BJ (cell line): ENCODE measurements at places on chromosomes 13 and 19.

DNA sequence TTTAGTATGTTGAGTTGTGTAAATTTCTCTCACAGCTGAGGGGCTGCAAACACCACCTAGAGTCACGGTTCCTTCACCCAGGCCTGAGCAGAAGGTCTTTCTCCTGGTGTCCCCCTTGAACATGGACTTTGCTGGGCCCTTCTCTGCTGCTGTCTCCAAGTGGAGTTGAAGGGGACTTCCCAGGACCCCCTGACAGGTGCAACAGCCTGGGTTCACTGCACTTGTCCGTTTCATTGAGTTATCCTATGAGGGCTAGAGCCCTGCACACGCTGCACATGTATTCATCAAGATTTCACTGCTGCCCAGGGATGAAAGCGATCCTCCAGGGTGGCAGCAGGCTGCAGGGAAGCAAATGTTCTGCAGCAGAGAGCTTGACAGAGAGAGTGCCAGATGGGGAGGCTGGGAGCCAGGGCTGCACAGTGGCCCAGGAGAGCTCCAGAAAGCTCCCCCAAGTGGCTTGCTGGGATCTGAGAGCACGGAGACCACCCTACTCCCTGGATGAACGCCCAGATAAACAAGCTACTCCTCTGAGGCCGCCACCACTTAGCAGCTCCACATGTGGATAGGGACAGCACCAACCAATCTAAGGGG lies 10.3 kb downstream of the TMEM272 start:
- DNase-seq = no peak

GRCh38 chr19:35545001-35545854 lies at the start of gene TMEM147:
TSS of gene TMEM147 (plus strand) at chr19:35545626. CDS start at chr19:35545740, 114 bp downstream.
- peak; percentile 30 for DNase-seq

DNA sequence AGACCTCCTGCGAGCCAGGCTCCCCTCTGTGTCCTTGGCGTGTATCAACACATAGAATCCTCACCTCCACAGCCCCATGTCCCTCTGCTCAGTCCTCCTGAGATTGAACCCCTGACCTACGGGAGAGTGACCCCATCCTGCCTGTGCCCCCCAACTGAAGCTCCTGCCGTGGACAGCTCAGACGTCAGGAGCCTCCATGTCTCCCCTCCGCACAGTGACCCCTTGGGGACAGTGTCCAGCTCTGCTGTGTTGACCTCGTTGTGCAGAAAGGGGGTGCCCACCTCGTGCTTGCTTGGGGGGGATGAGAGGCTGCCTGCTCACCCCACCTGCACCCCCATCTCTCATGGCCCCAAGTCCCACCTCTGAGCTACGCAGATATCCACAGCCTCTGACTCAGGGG lies 490 bp upstream of the SIGLEC9 start:
- DNase-seq = no peak

DNA sequence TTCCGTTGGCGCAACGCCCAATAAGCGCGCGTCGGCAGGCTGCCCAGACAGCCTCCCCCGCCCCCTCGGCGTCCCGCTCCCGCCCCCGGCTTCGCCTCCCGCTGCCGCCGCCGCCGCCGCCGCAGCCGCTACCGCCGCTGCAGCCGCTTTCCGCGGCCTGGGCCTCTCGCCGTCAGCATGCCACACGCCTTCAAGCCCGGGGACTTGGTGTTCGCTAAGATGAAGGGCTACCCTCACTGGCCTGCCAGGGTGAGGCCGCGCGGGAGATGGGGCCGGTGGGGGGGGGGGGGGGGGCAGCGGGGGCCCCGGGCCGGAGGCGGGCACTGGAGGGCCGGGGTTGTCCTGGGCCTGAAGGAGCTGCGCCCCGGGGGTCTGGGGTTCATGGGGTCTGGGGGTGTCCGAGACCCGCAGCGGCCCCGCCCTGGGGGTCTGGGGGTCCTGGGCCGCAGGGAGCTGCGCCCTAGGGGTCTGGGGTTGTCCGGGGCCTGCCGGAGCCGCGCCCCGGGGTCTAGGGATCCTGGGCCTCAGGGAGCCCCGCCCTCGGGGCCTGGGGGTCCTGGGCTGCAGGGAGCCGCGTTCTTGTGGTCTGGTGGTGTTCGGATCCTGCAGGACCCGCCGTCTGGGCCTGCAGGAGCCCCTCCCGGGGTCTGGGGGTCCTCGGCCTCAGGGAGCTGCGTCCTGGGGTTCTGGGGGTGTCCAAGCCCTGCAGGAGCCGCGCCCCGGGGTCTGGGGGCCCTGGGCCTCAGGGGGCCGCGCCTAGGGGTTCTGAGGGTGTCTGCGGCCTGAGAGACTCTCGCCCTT lies at the start of gene HDGFL2:
Gene HDGFL2, plus strand, starts transcription at position 124 of the 801 bp plus-strand sequence. Its CDS starts 54 bp downstream, at position 178.
- no peak for DNase-seq

- no peak for DNase-seq
Measured at GRCh38 chr19:416416-416815, 7.5 kb upstream of the C2CD4C start.

DNA sequence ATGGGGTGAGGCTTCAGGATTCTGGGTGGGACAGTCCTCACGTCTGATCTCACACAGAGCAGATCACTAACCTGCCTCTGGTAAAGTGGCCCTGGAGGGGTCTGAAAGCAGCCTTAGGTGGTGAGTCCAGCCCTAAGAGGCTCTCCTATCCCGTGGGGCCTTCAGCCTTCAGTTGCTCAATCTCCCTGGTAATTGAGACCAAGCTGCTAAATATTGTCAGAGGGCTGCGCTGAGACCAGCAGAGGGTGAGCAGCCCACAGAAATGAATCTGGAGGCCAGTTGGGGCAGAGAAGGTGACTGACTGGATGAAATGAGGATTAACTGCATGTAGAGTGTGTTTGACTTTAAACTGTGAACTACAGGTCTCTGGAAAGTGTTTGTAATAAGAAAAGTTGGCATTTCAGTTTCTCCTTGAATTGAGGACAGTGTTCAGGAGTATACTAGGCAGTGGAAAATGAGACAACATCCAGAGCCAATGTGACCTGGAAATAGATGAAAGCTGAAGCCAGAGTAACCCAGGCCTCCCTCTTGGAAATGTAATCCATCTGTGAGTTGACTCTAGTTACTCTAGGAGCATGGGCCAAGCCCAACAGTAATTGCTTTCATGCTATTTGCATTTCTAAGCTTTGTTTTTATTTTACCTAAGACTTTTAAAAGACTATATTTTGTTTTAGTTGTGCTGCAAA lies 14.3 kb upstream of the HSPH1 start:
- no peak for DNase-seq

DNA sequence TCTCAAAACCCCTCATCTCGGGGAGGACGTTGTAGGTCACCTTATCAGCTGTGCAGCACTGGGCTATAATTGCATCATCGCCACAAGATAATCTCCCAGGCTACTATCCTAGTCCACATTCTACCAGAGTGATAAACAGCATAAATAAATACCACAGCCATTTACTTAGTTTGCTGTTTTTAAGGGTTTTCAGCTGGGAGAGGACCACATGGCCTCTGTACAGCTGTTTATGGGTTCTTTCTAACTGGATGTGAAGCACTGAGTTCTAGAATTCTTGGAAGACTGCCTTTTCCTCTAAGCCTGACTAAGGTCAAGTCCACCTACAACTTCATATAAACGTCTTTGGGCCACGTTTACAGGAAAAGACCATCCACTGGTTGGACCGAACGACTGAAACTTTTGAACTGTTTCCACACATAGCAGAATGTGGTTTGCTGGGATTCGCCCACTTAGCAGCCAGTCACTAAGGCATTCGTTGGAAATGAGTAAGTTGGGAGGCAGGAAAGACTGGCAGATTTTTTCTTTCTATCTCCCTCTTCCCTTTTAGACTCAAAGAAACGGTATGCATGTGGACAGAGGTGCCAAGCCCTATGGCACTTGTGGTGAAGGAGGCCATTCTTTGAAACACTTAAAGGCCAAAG lies 752.5 kb upstream of the SGCG start:
- DNase-seq = peak; percentile 52

DNA sequence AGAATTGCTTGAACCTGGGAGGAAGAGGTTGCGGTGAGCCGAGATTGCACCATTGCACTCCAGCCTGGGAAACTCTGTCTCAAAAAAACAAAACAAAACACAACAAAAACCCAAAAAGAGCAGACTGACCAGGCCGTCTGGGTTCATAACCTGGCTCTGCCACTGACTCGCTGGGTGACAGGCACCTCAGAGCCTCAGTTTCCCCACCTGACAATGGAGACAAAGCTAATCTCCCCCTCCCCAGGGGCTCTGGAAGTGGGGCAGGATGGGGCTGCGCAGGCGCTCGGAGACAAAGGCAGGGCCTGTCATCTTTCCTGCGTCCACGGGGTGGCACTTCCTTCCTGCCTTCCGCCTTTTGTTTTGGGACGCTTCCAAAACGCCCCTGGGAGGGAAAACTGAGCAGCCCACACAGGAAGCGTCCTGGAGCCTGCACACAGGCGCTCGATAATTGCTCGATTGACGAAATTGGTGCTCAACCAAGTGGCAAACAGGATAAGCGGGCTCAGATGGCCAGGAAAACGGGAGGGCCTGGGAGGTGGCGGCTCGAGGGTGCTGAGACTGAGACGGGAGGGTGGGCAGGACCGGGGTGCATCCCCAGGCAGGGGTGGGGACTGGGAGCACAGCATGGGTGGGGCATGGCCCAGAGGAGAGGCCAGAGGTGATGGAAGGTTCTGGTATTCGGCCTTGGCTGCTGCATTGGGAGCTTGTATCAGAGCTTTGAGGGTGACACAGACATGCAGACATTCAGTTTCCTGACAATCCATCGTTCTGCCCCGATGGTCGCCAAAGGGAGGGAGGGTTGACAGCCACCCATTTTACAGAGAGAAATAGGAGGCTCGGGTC lies 17.8 kb downstream of the SPC24 start:
- no peak for DNase-seq

DNA sequence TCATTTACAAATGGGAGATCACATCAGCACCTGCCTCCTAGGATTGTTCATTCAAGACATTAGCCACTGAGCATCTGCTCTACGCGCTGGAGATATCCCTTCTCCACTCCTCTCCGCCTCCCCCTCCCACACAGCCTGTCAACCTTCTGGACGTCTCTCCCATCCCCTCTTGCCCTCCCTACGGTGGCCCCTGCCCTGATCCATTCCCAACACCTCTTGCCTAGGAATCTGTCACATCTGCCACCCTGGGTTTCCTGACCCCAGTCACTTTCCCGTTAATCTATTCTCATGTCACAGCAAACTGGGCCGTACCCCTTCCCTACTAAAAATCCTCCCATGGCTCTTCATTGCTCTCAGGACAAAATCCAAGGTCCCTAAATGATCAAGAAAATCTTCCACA lies 10.3 kb downstream of the DYRK1B start:
- DNase-seq = no peak

DNA sequence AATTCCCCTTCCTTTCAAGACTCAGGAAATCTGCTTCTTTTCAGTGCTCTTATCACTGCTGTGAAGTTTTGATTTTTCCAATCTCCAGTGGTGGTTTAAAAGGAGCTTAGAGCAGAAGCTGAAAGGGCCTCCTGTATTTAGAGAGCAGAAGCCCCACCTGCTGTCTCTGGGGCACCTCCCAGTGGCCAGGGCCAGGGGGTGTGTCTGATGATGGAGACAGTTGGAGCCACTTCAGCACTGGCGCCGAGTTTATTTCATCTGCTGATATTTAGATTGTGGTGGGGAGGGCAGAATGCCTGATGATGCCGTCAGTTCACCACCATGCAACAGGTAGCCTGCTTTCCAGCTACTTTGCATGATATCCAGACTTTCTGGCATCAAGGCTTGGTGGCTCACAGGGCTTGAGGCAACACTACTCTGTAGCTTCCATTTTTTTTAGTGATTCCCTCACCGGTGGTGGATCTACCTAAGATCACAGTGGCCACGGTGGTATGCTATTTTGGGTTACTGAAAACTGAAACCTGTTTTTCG lies 371.9 kb downstream of the KCNRG start:
- no peak for DNase-seq

DNA sequence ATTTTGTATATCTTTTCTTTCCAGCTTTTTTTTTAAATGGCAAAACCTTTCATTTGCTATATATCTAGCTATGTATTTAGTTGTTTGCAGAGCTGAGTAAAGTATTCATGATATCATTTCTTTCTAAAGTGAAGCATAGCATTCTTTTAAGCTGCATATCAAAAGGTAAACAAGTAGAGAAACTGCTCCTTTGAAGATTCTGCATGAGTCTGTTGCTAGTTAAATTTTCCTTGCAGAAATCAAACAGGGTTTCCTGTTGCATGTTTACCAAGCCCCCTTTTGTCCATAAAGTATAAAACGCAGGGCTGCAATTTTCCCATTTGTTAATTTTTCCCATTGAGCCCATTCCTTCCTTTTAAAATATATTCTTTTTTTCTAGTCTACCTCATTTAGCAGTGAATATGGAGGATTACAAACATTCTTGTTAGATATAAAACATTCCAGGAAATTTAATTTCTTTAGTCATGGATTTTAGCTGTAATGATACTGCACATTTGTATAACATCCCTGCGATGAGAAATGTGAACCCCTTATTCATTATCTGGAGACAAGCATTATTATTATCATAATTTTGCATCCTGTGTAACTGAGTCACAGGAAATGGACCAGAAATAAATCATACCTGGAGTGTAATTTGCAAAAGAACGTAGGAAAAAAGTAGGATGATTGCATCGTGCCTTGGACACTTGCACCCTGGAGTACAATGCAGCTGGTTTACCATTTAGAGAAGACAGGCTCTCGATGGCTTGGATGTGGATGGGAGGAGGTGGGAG lies 110.9 kb upstream of the ARGLU1 start:
- no peak for DNase-seq

- DNase-seq = no peak
Measured at GRCh38 chr19:50669302-50670101, 20.3 kb downstream of the C19orf81 start.

DNA sequence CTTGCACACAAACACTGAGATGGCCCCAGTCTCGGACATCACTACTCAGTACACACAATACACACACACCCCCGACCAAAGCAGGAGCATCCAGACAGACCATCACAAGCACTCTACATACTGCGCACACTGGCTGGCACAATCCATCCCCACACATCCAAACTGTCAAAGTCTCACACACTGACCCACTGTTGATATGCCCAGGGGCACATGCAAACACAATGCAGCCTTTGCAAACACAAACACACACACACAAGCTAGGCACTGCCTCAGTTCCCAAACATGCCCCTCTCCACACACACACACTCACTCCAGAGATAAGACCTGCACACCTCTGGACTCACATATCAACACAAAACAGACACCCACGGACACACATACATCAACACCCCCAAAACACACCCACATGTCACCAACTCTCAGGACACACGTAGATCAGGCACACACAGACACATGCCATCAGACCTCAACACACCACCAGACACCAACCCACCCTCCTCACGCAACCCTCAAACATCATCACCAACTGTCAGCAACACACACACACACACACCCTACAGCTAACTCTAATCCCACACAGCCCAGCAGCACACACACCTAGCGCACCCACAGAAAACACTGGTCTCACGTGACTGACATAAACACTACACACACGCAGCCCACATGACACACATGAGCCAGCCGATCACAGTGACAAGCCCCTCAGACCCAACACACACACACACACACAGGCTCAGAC lies 1.9 kb downstream of the BBC3 start:
- DNase-seq = no peak

GRCh38 chr13:99862244-99862643 lies 109.3 kb downstream of the ZIC5 start:
- DNase-seq = no peak

- no peak for DNase-seq
Measured at GRCh38 chr13:75432811-75433244, 49.1 kb downstream of the TBC1D4 start.
